ENCODE measurements at places on chromosomes 12 and 14.
A peak's percentile ranks its signal among the peaks of the same experiment; 100 is the strongest.

- DNase-seq = no peak
Observed at GRCh38 chr12:116278667-116279066, 1.2 kb upstream of the MED13L start.

DNA sequence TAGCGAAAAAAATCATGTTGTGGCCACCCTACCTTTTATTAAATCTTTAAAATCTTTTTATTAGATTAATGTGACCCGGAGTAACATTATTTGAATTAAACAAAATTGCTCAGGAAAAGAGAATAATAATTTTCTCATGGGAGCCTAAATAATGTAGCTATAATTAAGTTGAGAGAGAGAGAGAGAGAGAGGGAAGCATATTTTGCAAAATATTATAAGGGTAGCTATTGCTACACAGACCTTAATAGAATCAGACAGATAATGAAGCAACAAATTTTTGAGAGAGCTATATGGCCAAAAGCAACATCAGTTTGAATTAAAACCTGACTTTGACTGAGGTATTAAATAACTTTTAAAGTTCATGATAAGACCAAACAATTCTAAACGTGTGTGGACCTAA is 703.5 kb downstream of the TMTC2 start:
- DNase-seq = no peak

DNA sequence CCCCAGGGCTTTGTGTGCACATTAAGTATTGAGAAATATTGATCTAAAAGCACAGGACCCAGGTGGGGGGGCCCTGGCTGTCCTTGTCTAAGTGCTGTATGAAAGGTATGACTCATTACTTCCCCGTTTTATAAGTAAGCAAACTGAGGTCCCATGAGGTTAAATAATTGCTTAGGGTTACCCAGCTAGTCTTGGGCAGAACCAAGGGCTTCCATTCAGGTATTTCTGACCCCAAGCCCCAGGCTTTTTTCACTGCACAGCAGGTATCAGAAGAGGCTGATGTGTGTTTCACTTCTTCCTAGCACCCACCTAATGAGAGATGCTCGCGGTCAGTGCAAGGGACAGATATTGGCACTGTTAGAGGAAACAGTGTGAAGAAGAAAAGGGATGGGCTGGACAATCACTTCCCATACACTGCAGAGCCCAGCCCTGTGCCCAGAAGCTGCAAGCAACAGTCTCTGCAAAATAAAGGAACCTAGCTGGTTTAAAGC is 4.7 kb upstream of the TC2N start:
- DNase-seq = peak; percentile 47

DNA sequence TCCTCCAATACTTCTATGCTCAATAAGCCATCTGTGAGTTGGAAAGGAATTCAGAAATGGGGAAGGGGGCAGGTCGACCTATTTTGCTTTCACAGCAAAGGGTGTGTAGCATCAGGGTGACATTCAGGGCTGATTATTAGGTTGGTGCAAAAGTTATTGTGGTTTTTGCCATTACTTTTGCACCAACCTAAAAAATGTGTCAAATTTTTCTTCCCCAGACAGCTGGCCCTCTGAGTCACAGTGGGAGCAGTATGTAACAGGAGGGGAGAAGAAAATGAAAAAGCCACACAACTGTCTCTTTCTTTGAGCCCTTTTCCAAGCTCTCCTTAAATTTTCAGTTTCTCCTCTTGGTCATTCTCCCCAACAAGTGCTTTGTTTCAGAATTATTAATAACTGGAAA is 47.1 kb upstream of the GZMB start:
- no peak for DNase-seq

DNA sequence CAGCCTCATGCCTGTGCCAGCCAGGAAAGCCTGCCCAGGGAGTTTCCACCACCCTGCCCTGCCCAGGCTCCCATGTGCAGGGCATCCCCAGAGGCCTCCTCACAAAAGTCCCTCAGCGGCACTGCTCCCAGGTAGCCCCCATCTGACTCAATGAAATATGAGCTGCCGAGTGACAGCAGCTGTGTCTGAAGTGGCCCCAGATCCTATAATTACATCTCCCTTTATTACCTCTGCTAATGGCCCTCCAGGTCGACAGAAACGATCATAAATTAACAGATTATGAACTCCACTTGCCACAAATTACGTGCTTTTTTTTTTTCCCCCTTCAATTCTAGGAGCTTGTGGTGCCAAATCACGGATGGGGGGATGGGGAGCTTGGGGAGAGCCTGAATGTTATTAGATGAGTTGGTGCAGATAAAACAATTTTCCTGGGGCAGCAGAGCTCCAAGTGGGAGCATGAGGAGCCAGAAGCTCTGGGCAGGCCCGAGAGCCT is 110.4 kb downstream of the ESRRB start:
- no peak for DNase-seq

GRCh38 chr14:36319899-36320199 is 588 bp downstream of the MBIP start:
- no peak for DNase-seq

DNA sequence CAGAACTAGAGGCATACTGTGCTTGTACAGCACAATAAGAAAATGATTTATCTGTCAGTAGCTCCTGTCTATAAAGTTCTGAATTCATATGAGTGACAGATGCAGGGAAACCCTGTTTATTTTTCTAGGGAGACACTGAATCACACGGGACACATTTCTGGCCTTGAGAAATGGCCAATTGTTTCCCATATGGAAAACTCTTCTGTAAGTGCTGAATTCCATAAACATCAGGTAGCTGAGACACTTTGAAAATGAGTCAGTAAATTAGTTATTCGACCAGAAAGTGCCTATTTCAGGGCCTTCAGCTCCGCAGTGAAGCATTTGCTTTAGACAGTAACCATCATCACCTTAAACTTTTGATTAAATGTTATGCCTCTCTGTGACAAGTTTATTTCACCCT is 184.4 kb downstream of the TMEM132D start:
- DNase-seq = no peak

DNA sequence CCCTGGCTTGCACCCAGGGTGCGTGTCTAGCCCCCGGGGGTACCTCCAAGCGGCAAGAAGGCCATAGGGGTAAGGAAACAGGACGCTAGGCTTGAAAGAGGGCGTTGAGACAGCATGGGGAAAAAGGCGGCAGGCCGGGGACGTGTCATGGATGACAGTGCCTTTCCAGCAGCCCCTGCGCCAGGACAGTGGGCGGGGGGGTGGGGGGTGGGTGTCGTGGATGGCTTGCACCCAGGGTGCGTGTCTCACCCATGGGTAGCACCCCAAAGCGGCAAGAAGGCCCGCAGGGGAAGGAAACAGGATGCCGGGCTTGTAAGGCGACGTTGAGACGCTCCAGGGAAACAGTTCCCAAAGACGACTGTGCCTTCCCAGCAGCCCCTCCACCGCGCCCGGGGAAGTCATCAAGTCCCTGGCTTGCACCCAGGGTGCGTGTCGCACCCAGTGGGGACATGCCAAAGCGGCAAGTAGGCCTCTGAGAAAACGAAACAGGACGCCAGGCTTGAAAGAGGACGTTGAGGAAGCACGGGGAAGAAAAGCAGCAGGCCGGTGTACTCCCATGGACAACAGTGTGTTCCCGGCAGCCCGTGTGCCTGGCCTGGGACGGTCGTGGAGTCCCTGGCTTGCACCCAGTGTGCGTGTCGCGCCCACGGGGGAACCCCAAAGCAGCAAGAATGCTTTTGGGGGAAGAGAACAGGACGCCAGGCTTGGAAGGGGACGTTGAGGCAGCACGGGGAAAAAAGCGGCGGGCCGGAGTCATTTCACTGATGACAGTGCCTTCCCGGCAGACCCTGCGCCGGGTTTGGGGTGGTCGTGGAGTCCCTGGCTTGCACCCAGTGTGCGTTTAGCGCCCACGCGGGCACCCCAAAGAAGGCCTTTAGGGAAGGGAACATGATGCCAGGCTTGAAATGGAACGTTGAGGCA is 163.5 kb upstream of the ALG10B start:
- DNase-seq = no peak

- no peak for DNase-seq
Observed at GRCh38 chr14:42299692-42300091, 693.0 kb downstream of the LRFN5 start.

GRCh38 chr12:114682785-114683708 is 928 bp downstream of the TBX3 start:
- no peak for DNase-seq

- no peak for DNase-seq
Observed at GRCh38 chr14:72699852-72700257, 194.0 kb downstream of the DPF3 start.

DNA sequence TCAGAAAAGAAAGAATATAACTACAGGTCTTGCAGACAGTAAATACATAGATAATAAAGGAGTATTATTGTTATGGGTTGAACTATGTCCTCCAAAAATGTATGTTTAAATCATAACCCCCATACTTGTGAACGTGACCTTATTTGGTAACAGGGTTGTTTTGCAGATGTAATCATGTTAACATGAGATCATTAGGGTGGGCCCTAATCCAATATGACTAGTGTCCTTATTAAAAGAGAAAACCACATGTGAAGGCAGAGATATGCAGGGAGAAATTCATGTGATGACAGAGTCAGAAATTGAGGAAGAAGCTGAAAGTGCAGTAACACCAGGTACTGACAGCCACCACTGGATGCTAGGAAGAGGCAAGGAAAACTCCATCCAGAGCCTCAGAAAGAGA is 29.0 kb downstream of the MAGOHB start:
- DNase-seq = no peak

- no peak for DNase-seq
Observed at GRCh38 chr14:96098309-96098998, 59.3 kb downstream of the C14orf132 start.

- no peak for DNase-seq
Observed at GRCh38 chr12:87760943-87761342, 268.3 kb downstream of the C12orf50 start.

GRCh38 chr14:99284254-99285004 is 12.4 kb upstream of the BCL11B start:
- DNase-seq = no peak

- no peak for DNase-seq
Observed at GRCh38 chr12:15243102-15243501, 21.9 kb upstream of the RERG start.

DNA sequence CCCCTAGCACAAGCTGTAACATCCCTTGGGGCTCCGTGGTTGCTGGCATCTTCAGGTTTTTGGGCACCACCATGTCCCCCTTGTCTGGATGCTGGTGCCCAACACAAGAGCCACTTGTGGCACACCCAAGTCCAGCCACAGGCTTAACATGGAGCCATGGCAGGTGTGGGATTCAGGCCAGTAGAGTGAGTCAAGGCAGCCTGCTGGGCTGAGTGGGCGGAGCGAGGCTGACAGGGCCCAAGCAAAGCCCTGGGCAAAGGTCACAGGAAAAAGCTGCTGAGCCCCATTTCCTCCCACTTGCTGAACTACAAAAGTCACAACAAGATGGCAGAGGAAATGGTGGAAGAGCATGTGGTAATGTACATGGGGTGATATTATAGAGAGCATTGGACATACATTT is 950.7 kb upstream of the FLRT2 start:
- no peak for DNase-seq

DNA sequence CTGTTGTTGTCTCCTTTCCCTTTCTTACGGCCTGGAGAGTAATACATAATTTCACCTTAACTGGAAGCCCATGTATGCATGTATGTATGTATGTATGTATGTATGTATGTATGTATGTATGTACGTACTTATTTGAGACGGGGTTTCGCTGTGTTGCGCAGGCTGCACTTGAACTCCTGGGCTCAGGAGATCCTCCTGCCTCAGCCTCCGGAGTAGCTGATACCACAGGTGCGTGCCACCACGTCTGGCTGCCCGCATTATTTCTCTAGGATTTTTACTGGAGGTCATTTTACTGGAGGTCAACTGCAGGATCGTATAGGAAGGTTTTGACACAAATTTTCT is 644 bp upstream of the OS9 start:
- no peak for DNase-seq

DNA sequence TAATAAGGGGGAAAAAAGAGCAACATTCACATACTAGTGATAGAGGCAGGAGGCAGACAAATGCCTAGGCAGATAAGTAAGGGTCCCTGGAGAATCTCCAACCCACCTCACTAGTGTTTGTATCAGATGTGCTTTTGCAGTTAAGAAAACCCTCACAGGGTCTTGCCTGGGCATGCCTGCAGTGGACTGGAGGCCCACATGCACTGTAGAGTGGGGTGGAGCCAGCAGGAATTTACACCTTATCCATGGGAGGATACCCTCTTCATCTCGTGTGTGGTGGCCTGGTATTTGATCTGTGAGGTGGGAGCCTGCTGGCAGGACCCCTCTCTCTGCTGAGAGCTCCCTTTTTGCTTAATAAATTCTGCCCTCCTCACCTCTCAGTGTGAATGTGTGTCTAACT is 238.0 kb upstream of the SLC16A7 start:
- no peak for DNase-seq

GRCh38 chr14:97718886-97719442 is 921.8 kb downstream of the VRK1 start:
- no peak for DNase-seq

DNA sequence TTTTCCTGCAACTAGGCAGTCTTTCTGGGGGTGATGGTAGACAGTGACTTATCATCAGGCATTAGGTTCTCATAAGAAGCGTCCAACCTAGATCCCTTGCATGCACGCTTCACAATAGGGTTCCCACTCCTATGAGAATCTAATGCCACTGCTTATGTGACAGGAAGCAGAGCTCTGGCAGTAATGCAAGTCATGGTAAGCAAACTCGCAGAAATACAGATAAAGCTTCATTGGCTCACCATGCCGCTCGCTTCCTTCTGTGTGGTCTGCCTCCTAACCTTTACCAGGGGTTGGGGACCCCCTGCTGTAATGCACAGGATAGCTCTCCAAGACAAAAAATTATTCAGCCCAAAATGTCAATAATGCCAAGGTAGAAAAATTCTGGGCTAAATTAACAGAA is 864.2 kb downstream of the TRHDE start:
- DNase-seq = no peak

GRCh38 chr14:36479344-36479743 is 40.7 kb downstream of the NKX2-1 start:
- DNase-seq = no peak

- no peak for DNase-seq
Observed at GRCh38 chr12:62471734-62472133, 5.1 kb downstream of the MON2 start.

DNA sequence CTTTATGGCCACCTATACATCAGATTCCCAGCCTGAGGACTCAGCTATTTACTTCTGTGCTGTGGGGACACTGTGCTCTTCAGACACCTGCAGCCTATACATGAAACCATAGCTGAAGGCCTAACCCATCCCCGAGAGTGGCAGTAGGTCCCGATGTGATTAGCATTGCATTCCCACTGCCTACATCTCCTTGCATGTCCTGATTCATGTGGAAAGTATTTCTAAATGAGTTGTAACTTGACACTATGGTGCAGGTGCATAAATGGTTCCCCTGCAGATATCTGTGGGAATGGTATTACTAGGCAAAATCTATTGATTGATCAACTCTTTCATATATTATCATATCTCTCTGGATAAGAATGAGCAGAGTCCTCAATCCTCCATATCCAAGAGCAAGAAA is 433.5 kb downstream of the DAD1 start:
- no peak for DNase-seq

DNA sequence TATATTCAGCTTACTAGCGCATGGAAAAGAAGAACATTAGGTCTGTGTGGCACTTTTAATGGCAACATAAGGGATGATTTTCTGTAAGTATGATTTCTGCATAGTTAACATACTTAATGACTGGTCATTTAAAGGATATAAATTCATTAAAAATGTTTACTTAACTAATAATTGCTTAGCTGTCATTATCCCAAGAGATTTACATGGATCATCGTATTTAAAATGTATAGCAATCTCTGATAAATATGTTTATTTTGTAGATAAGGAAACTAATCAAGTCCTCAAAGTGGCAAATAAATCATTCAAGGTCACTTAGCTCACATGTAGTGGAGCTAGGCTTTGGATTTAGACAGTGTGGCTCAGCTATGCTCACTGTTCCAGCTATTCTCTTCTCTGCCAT is 158.6 kb downstream of the OTOGL start:
- no peak for DNase-seq

Measured in stimulated activated CD4-positive, alpha-beta T cell treated with anti-CD3 and anti-CD28 coated beads, Interleukin-2, amount 100 ng/mL, for 24 hours (primary cell).